HFFc6 (cell line): ENCODE measurements at places on chromosomes 6 and 20.

DNA sequence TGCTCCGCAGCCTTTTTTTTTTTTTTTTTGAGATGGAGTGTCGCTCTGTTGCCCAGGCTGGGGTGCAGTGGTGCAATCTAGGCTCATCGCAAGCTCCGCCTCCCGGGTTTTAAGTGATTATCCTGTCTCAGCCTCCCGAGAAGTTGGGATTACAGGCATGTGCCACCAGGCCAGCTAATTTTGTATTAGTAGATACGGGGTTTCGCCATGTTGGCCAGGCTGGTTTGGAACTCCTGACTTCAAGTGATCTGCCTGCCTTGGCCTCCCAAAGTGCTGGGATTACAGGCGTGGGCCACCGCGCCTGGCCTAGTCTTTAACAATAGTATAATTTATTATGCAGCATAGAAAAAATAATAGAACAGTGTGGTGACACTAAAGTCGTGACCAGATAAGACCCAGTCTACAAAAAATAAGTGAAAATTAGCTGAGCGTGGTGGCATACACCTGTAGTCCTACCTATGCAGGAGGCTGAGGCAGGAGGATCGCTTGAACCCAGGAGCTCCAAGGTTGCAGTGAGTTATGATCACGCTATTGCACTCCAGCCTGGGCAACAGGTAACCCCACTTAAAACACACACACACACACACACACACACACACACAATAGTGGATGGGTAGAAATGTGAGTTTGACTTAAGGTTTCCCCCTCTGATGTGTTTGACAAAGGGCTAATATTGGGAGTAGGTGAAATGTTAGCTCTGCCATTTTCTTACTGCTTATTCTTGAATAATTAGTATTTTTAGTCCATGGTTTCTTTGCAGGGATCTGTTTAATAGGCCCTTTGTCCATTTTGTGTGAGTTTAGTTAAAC lies 6.5 kb downstream of the PIM1 start:
- no peak for DNase-seq

- peak; percentile 83 for DNase-seq
Observed at GRCh38 chr20:34570859-34571306, 12.4 kb downstream of the MAP1LC3A start.

- DNase-seq, result no peak
Observed at GRCh38 chr6:55377150-55377549, 49.9 kb downstream of the GFRAL start.

GRCh38 chr20:57384486-57384885 lies 6.7 kb upstream of the RBM38 start:
- DNase-seq, result no peak

DNA sequence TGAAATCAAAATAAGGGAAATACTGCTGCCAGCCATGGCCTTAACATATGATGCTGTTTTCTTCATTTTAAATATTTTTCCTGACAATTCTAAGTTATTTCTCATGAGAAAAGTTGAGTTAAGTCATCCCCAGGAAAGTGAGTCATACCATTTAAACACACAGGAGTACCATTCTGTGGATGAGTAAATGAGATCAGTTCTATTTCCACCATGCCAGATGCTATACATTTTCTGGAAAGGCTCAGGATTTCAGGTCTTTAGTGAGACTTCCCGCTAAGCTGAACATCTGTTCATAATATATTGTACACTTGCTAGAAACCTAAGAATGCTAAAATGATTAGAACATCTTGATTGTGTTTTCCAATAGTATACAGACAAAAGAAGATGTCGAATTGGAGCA lies 256.2 kb upstream of the MANEA start:
- DNase-seq, result no peak

DNA sequence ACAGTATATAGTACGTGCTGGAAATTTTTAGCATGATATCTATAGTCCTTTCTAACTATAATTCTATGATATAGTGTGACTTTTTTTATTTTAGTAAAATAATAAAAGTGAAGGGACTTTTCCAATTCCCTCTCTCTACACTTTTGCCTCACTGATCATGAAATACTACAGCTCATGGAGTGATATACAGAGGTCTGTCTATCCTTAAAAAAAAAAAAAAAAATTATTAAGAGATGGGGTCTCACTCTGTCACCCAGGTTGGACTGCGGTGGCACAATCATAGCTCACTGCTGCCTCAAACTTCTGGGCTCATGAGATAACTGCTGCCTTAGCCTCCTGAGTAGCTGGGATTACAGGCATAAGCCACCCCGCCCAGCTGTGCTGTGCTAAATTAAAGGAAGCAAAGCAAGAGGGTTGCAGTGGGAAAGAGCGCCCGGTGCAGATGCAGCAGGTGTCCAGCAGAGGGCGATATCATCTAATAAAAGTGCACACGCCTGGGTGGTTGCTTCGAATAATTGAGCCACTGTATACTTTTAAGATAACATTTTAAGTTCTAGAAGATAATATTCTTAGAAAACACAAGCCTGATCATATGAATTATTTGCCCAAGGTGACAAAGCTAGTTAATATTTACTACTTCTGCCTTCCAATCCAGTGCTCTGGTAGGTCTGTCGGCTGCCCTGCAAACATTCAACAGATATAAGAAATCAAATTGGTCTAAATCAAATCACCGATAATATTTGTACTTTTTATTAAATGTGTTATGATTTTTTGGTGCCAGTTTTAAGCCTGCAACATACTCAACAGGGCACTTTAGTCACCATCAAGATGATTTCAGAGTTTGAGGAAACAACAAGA lies 94.9 kb upstream of the NT5E start:
- peak; percentile 60 for DNase-seq

GRCh38 chr6:20033697-20034407 lies 178.4 kb downstream of the MBOAT1 start:
- DNase-seq, result no peak
